ENCODE measurements at places on chromosomes 2 and 18.

DNA sequence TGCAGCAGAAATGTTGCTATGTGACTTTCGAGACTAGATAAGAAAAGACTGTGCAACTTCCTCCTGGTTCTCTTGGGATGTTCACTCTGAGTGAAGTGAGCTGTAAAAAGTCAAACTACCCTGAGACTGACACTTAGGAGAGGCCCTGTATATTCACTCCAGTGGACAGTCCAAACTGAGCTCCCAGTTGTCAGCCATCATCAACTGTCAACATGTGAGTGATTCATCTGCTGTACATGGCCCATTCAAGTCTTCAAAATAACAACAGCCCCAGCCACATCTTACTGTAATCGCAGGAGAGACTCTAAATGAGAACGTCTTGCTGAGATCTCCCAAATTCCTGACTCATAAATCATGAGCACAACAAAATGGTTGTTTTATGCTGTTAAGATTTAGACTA lies 8.5 kb upstream of the UNC80 start:
- no peak for DNase-seq

GRCh38 chr2:28676152-28676835 lies 75.3 kb upstream of the PPP1CB start:
- no peak for DNase-seq

- DNase-seq = no peak
Observed at GRCh38 chr18:36366994-36367839, 69.7 kb downstream of the FHOD3 start.

DNA sequence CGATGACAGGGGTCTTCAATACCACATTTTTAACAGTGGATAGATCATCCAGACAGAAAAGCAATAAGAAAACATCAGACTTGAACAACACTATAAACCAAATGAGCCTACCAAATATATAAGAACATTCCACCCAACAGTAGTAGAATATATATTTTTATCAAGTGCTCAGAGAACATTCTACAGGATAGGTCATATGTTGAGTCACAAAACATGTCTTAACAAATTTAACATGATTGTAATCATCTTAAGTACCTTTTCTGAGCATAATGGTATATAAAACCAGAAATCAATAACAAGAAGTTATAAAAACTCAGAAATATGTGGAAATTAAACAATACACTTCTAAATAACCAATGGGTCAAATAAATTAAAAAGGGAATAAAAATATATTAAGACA lies 194.0 kb upstream of the CYP26B1 start:
- DNase-seq = no peak

- no peak for DNase-seq
Observed at GRCh38 chr18:76565238-76566173, 70.5 kb upstream of the ZNF516 start.

DNA sequence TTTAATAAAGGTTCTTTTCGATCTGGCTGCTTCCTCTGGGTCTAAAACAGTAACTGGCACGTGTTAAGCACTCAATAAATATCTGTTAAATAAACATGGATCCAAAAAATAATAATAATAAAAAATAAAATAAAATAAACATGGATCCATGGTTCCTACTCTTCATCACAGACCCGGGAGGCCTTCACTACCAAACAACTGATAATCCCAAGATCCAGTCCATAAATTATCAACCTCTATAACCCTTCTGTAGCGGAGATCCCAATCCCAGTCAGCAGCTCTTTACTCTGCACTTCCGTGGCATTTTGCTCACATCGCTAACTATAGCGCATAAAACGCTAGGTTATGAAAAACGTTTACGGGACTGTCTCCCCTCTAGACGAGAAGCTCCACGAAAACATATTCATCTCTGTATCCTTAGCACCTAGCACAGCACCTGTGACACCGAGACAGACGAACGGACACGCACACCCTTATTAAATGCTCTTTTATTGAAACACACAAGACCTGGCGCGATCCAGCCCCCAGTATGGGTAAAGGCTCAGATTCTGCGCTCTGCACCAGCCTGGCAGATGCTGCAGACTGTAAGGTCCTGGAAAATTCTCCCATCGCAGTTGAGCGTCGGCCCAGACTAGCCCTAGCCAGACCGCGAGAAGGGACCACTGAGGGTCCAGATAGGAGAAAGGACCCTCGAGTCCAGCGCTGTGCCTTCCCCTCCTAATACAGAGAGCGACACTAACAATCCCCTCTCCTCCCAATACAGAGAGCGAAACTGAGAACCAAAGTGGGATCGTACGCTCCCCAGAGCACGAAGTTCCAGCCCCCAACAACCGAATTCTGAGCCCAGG lies 770 bp downstream of the NBAS start:
- peak; percentile 49 for DNase-seq

DNA sequence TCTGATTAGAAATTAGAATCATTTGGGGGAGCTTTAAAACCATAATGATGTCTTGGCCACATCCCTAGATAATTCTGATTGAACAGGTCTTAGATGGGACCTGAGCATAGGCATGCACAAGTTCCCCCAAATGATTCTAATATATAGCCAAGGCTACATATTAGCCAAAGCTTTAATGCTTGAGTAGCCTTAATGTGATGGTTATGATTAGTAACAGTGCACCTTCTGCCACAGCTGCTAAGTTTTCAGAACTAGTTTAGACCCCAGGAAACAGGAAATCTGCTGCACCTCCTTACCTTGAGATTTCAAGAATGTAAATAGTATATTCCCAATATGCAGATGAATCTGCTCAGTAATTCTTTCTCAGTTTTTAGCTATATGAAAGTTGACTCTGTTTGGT lies 119.8 kb downstream of the PTPN4 start:
- no peak for DNase-seq

DNA sequence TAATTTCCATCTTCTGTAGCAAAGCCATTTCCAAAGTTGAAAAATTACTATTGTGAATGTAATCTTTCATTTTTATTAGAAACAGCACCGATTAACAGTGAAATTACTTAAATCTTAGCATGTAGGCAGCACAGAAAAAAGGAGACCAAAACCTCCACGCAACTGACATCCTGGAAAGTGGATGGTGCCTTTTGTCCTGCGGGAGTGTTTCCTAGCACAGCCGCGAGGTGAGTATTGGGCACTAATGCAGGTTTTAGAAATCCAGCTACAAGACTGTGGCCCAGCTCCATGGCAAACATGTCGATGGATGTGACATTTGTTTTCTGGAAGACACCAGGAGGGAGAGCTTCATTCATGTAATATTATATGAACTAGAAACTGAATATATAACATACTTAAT lies 86.9 kb downstream of the MBP start:
- no peak for DNase-seq

GRCh38 chr2:189312211-189312610 lies 129.1 kb upstream of the WDR75 start:
- no peak for DNase-seq

- DNase-seq = no peak
Observed at GRCh38 chr2:170147576-170147975, 30.4 kb upstream of the MYO3B start.

GRCh38 chr2:112728029-112728362 lies 7.2 kb downstream of the NT5DC4 start:
- DNase-seq = no peak

DNA sequence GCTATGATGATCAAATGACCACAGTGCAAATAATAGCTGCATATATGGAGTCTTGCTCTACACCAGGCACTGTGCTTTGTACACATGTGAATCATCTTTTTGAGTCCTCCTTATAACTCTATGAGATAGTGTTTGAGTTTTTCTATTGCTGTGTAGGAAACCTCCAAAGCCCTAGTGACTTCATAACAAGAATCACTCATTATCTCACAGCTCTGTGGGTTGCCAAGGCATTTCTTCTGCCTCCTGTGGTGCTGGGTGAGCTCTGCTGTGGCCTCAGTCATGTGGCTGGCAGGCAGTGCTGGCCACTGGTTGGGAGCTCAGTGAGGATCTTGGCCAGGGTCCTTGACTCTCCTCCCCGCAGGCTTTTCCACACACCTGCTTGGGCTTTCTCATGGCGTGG lies 153.4 kb downstream of the CAPN13 start:
- no peak for DNase-seq

GRCh38 chr18:47931718-47932103 lies 1.3 kb upstream of the SMAD2 start:
- DNase-seq = peak; percentile 61

DNA sequence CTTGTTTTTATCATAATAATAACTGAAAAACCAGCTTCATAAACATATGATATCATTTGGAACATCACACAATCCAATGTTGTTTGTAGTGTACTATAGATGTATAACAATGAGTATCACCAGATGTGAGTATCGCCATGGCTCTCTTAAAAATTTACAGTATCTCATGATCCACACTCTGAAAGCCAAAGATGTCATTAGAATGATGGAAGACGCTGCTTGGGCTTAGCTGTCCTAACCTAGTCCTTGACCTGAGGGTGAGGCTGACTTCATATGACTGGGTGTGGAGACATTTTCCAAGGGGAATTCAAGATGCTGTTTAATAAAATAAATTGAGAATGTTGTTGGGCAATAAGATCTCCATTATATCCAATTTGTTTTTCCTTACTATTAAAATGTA lies 242.6 kb downstream of the RIT2 start:
- DNase-seq = no peak

GRCh38 chr2:176098366-176099158 lies 1.0 kb upstream of the HOXD12 start:
- no peak for DNase-seq

DNA sequence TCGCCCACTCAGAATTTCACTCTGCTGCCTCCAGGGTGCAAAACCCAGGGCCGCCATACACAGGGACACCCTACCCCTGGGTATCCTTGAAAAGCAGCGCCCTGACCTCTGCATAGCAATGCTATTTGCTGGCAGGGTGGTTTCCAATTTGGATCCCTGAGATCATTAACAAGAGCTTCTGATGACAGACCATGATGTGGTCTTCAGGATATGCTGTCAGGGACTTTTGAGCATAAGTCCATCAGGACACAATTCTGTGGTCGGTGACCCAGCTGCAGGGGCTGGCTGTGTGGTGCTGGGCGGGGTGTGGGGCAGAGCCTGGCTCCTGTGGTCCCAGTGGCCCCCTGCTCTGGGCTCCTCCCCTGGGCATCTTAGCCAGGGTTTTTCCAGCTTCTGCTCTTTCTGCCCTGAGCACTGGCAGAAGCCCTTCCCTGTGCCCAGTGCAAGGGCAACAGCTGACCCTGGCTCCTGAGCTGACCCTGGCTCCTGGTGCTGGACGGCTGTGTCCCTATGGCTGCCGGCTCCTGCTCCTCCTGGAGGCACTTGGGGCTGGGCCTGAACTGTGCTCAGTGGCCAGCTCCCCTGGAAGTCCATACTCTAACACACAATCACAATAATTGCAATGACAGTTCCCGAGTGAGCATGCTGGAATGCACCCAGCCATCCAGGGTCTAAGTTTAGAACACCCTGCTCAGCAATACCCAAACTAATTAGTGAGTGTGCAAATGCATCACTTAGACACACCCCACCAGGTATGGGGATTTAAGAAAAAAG lies 271.5 kb downstream of the HDAC4 start:
- no peak for DNase-seq

DNA sequence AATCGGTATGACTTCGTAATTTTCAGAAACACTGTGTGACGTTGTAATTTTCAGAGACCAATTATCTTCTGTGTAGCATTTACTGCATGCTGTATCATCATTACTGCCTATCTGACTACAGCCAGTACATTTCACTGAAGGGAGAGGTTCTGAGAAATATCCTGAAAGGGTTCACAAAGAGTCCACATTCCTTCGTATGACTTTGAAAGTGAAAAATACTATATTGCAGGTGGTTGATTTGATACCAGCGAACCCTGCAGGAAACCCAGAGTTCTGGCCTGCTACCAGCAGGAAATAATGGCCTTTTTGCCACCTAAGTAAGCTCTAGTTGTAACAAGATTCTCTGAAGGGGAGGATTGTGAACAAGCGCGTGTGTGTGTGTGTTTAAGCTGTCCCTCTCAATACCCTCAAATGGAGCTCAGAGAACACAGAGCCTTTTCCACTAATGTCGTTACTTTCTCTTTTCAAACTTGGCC lies 155.5 kb downstream of the ARHGAP28 start:
- no peak for DNase-seq

- no peak for DNase-seq
Observed at GRCh38 chr2:183229386-183229785, 105.1 kb downstream of the NUP35 start.

GRCh38 chr2:24409171-24409570 lies 48.8 kb upstream of the ITSN2 start:
- no peak for DNase-seq

GRCh38 chr2:9156483-9156882 lies 50.1 kb upstream of the ASAP2 start:
- no peak for DNase-seq

DNA sequence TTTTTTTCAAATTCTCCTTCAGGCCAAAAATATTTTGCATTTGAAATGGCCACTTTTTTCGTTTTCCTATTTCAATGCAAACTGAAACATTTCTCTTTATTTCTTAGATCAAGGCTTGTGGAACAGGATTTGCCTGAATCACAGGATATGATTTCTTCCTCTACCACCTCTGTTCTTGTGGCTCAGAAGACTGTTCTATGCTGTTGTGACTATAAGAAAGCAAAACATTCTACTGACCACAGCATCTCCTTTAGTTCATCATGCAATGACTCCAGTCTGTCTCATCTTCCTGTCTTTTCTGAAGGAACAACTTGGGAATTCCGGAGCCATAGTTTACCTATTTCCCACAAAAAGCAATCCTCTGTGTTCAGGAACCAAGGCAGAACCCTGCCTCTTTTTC lies 16.2 kb upstream of the ZNF512 start:
- no peak for DNase-seq

GRCh38 chr2:674321-674985 lies 2.8 kb downstream of the TMEM18 start:
- DNase-seq = no peak

GRCh38 chr2:42904576-42904876 lies 112.1 kb upstream of the HAAO start:
- no peak for DNase-seq

GRCh38 chr2:217995731-217996231 lies 7.0 kb downstream of the TNS1 start:
- DNase-seq = no peak

- DNase-seq = no peak
Observed at GRCh38 chr2:27000995-27001394, 30.6 kb downstream of the MAPRE3 start.

- no peak for DNase-seq
Observed at GRCh38 chr18:10401930-10402329, 52.5 kb upstream of the APCDD1 start.

DNA sequence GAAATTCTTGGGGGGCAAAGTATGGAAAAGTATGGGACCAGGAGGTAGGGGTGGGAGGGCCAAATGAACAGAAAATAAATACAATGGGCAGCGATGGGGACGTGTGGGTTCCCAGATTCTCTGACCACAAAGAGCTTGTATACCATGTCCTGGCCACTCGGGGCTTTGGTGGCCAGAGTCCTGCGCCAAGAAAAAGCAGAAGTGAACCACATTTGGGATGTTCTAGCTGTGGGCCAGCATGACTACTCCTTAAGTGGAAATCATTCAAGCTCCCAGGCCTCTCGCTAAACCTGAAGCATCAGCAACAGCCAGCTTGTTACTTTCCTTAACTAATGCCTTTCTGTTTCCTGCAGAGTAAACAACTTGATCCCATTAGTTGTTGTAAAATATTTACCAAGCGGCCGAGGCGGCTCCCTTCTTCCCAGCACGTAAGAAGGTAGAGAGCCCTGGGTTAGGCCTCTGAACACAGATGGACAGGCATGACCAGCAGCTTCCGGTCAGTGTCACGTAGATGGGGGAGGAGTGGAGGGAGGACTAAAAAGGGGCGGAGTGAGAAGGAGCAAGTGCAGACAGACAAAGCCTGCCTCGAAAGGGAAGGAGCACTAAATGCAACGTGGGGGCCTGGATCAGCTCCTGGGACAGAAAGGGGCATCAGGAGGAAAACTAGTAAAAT lies 88.2 kb downstream of the GALNT14 start:
- no peak for DNase-seq
